Activated CD8-positive, alpha-beta memory T cell treated with anti-CD3 and anti-CD28 coated beads for 4 hours (primary cell): ENCODE measurements at places on chromosomes 6 and 20.

DNA sequence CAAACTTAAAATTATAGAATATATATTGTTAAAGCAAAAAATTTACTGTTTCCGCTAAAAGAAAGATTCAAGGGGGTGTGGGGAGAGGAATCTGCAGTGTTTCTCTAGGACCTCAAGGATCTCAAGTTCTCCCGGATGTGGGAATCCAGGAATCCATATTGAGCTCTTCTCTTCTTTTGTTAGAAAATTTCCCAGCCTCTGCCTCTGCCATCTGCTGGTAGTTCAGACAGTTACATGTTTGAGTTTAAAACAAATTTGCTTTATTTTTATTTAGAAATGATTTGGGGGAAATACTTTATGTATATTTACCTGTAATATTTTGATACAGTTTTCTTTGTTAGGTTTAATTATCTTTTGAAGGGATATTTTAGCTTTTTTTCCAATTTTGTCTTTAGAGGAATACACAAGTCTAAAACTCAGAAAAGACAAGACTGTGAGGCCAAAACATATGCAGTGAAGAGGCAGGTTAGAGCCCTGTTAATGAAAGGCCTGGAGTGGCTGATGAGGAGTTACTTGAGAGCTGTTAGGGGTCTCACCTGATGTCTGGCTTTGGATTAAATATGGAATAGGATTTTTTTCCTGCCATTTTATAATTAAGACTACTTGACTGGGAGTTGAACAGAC lies 268.8 kb downstream of the ARID1B start:
- no peak for DNase-seq

- no peak for DNase-seq
These were observed 846 bp downstream of the PDE10A start for GRCh38 chr6:165662041-165662748.

DNA sequence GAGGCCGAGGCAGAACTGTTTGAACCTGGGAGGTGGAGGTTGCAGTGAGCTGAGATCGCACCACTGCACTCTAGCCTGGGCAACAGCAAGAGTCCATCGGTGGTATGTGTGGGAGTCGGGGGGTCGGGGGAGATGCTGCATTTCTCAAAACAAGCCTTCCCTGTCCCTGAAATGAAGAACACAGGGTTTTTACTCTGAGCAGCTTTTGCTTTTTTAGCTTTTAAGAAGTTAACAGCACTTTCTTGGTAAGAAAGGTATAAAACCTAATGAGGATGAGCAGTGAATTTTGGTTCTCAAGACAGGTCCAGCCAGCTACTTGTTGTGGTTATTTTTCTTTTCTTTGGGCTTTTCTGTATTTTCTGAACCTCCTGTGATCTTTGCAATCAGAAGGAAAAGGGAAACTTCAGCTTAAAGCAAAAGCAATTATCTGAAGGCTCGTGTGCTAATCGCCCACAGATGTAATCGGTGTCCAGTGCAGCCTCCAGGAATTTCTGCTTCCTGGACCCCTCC lies 3.7 kb downstream of the RPL10A start:
- no peak for DNase-seq

GRCh38 chr6:108993876-108994275 lies 100.8 kb downstream of the SESN1 start:
- DNase-seq = no peak

GRCh38 chr6:36495086-36495485 lies 52.2 kb downstream of the STK38 start:
- no peak for DNase-seq

GRCh38 chr20:32807706-32808105 lies 12.0 kb upstream of the MAPRE1 start:
- no peak for DNase-seq

DNA sequence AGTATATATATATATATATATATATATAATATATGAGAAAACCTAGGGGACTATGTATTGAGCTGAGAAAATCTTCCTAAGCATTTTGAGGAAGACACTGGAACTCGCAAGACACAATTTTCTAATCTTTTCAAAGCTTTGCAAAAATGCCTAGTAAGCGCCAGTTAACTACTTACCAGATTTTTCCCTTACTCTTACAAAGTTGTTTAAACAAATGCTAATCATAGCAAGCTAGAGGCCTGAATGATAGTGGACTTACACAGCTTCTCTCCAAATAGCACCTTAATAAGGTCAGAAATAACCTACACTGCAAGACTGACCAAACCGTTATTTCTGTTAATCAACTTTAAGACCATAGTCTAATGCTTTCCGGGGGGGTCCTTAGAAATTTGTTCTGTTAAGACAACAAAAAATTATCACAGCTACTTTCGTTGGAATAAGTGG lies 56.1 kb upstream of the HFE start:
- DNase-seq = no peak

- DNase-seq = no peak
These were observed 17.4 kb upstream of the PLCB4 start for GRCh38 chr20:9051508-9051907.

DNA sequence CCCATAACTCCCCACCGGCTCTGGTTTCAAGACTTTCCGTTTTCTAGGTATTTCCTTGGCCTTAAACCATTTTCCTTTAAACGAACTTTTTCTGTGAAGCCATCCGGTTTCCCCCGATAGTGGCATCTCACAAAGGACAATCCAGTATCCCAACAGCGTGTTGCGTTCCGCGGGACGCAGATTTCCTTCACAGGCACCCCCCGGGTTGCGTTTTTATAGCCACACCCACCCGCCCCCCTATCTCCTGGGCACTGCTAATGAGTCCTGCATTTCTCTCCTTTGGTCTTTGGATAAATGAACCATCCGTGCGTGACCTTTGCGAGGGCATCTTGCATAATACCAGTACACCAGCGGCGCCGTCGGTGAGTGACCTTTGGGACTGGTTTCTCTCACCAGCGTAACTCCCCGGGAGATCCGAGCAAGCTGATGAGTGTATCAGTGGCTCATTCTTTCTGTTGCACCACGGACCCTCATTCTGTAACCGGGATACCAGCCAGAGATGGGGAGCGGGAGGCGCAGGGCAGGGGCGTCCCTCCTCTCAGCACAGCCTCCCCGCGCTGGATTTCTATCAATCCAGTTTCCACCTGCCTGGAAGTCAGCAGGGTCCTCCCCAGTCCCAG lies 586 bp upstream of the NQO2 start:
- no peak for DNase-seq

DNA sequence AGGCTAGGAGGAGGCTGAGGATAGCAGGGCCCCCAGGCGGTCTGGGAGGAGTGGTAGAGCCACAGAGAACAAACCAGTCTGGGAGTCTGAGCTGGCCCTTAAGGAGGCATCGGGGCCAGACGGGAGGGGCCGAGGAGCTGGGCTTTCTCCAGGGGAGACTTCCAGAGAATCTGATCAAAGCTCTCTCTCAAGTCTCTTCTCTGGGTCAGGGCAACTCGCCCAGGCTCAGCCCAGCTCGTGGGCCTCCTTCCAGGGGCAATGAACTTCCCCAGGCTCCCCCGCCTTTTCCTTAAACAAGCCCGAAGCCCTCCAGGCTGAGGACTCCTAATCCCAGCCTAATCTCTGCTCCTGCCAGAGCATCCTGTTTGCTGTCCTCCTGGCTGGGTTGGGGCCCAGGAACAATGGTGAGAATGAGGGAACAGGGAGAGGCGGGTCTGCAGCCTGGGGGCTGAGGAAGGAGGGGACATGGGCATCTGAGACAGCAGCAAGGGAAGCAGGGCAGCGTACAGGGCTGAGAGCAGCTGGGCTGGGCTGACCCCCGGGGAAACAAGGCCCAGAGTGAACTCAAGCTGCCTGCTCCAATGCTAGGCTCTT lies 173.6 kb downstream of the ANKRD60 start:
- DNase-seq = no peak

GRCh38 chr6:40962241-40962640 lies 76.8 kb downstream of the UNC5CL start:
- no peak for DNase-seq

DNA sequence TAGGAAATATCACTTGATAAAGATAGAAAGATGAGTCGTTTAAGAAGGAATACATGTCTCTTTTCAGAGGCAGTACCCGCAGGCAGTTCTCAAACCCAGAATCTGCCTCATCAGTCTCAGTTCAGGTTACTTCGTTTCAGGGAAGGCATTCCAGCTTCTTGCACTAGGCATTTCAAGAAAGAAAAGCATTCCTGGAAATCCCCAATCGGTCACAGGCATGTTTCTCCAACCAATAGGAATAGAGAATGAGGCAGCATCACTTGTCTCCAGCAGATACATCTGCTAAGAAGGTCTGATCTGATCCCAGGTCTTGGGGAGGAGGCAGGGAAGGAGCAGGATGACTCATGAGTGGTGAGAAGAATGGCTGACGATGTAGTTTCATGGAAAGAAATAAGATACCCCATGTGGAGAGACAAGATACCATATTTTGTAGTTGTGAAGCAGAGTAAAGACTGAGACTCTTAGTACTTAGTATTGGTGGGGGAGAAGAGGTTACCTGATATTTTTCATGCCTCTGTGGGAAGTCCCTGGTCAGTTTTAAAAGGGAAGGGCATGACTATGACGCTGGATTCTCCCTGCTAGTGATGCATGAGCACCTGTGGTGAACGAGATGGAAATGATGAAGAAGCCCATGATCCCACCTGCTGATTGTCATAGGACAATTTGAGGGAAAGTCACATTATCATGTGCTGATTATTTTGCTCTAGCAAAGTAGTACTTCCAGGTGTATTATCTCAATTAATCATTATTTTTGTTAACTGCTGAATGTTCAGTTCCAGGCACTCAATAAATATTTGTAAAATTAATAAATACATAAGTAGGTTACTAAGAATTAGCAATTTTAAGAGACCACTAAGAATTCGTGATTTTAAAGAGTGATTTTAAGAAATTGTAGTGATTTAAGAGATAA lies 20.3 kb upstream of the HLA-DRB1 start:
- no peak for DNase-seq

DNA sequence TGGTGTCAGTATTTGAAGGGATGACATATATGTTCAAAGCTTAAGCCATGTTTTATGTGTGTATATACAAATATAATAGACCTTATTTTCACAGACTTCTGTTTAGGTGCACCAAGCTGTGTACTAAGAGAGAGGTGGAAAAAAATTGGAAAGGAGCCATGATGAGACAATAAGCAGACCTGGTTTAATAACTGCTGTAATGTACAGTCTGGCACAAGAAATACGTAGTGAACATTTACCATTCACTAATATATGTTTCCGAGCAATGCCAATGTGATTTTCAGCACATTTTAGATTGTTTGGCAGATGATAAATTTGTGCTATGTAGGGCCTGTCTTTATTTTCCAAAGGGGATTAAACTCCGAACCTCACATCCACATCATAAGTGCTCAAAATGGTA lies 116.3 kb downstream of the KHDC1L start:
- DNase-seq = no peak
